Lower lobe of right lung (tissue), 2 donors: ENCODE measurements at places on chromosomes 1 and 21. TPM values are rescaled to one million over a fixed set of nuclear protein-coding genes. Genes with fewer than 3 reads are reported as not detected.
A peak's percentile ranks its signal among the peaks of the same experiment; 100 is the strongest.

ASAP3 gene
- total RNA-seq, result 34.5 TPM

OR2L3 gene
- total RNA-seq, result not detected

ST6GALNAC3 gene
- 8.8 TPM for total RNA-seq

TMEM61 gene
- total RNA-seq, result 2.7 TPM

VHLL gene
- total RNA-seq, result not detected

LDLRAD1 gene
- 13.7 TPM for total RNA-seq

DPM3 gene
- total RNA-seq, result 62.3 TPM

GCSAML gene
- total RNA-seq, result 2.2 TPM

CRYAA gene
- not detected for total RNA-seq

DNA sequence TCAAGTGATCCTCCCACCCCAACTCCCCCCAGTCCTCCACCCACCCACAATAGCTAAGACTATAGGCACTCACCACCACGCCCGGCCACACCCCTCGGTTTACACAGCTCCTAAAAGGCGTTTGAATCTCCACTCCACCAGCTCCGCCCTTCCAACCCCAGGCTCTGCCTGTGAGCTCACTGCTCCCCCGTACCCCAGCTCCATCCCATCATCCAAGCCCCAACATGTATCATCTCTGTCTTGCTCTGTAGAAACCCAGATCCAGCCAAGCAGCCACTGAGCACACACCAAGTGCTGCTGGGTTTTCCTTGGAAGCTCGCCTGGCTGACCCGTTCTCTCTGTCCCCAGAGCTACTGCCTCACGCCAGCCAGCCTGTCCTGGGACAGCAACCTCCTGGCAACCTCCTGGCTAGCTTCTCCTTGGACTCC lies 12.0 kb upstream of the S100A2 start:
- DNase-seq, result peak; percentile 53

- no peak for DNase-seq
Observed at GRCh38 chr1:158864595-158864994, 33.4 kb downstream of the MNDA start.

GRCh38 chr1:164928232-164928812 lies 369.3 kb downstream of the PBX1 start:
- no peak for DNase-seq

GRCh38 chr1:15045123-15045522 lies 108.4 kb upstream of the TMEM51 start:
- no peak for DNase-seq

GRCh38 chr1:75202751-75203150 lies 68.6 kb downstream of the LHX8 start:
- DNase-seq, result no peak

GRCh38 chr1:155513300-155513916 lies 49.2 kb downstream of the ASH1L start:
- DNase-seq, result no peak

DNA sequence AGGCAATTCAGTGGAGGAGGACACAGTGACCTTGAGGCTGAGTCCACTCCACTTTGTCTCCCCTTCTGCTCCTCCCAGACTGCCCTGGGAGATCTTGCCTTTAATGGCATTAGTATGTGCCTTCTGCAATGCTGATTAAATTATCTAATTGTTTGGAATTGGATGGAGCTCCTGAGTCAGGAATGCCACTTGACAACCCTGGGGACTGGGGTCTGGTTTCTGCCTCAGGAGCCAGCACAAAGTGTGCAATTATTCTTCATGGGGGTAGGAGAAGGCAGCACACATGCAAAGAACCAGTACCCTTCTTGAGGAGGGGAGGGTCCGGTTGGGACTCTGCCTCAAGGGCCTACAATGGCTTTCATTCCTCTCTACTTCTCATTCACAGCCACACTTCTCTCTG lies 11.9 kb upstream of the PLXNA2 start:
- DNase-seq, result no peak

- no peak for DNase-seq
Observed at GRCh38 chr1:63255153-63255552, 67.2 kb upstream of the FOXD3 start.

DNA sequence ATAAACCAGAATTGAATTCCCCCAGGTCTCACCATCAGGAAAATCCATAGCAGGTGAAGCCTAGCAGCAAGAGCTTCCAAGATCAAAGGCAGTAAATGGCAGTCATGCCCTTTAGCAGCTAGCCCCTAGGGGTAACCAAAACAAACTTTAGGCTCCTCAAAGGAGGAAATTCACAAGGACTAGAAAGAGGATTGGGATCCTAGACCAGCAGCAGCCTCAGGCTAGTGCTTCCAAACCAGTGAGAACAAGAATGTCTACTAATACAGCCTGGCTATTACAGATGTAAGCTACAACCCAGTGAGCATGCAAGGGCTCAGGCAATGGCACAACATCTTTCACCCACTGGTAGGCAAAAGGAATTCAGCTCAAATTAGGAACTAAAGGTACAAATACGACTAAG lies 11.1 kb upstream of the RIMKLA start:
- DNase-seq, result no peak

- no peak for DNase-seq
Observed at GRCh38 chr1:63325279-63325985, 3.1 kb downstream of the FOXD3 start.

GRCh38 chr1:55329091-55329490 lies 113.9 kb upstream of the USP24 start:
- DNase-seq, result no peak

GRCh38 chr1:88979749-88980116 lies 12.7 kb downstream of the KYAT3 start:
- no peak for DNase-seq

- peak; percentile 90 for DNase-seq
Observed at GRCh38 chr1:109619576-109620400, at the start of the genes AMPD2 and GNAT2. AMPD2 (plus strand) TSS chr1:109619837; CDS start chr1:109621176, 1,339 bp downstream. GNAT2 (minus strand) TSS chr1:109619616; CDS start chr1:109612870, 6,746 bp downstream.

DNA sequence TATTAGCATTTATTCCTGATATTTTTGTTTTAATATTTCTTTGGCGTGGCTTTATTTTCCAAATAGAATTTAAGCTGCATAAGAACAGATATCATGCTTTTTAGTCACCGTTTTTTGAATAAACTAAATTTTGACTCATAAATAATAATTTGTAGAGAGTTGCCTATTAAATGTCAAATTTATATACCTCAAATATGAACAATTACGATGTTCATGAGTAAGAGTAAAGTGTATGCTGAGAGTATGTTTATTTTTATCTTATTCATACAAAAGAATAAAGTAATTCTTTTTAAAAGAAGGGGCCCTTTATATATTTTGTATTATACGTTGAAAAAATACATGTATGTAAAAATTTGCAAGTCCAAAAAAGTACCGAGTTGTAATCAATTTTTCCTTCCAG lies 126.5 kb upstream of the NRIP1 start:
- DNase-seq, result no peak

DNA sequence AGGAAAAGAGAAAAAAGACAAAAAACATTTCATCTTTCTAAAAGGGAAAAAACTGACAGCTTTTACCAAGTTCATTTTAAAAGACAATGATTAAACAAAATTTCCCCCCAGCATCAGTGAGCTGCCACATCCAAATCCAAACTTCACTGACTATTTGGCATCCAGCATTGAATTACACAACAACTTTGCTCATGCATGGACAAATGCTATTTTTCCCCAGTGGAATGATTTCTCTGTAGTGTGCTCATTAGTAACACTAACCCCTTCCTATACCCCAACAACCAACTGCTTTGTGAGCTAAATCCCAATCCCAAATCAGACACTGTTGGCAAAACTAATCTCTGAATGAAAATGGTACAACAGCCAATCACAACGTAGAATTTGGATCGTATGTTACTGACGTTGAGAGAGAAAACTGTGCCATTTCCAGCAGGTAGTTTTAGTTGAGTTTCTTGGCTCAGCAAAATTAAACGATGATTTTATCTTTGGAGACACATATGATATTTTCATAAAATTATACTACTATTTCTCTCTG lies 37.9 kb downstream of the PIK3R3 start:
- DNase-seq, result no peak

DNA sequence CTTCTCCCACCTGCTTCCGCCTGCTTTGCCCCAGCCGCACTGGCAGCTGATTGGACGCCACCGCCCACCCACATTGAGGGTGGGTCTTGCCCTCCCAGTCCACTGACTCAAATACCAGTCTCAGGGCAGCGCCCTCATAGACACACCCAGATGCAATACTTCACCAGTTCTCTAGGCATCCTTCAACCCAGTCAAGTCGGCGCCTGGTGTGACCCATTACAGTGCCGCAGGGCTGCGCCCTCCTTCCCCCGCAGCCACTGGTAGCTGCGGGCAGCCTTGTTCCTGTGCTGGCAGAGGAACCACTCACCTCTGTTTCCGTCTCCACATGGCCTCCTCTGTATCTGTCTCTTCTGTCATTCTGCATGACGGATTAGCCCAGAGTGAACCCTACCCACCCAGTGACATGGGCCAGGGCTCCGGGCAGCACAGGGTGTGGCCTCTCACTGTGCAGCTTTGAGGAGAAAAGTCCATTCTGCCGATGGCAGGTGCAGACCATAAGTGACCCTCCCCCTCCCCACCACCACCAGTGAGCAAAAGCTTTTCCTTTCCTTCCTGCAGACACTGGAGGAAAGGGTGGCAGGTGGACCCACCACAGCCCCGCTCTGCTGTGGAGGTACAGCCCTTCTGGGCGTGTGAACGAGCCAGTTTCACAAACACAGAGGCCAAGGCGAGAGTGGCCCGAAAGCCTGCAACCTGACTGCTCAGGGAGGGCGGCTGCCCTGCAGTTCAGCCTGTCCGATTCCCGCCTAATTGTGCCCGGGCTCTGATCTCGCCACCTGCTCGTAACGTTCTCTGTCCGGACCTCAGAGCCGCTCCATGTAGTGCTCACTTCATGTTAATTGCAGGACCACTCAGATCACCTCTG lies 57.1 kb downstream of the FAAP20 start:
- DNase-seq, result peak; percentile 82

DNA sequence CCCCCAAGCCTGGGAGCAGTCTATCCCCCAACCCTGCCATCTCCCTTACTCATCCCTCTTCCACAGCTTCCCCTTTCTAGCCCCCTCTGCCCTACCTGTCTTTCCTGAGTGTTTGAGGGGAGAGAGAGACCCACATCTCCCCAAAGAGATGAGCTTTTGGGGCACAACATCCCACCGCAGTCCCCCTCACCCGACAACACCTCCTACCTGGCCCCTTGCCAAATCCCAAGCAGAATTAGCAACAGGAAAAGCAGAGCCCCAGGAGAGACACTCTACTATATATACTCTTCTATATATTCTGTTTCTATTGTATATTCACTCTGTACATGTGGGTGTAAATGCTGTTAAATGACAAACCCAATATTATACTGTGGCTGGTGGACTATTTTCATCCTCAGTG lies 9.9 kb upstream of the KCNC4 start:
- no peak for DNase-seq

DNA sequence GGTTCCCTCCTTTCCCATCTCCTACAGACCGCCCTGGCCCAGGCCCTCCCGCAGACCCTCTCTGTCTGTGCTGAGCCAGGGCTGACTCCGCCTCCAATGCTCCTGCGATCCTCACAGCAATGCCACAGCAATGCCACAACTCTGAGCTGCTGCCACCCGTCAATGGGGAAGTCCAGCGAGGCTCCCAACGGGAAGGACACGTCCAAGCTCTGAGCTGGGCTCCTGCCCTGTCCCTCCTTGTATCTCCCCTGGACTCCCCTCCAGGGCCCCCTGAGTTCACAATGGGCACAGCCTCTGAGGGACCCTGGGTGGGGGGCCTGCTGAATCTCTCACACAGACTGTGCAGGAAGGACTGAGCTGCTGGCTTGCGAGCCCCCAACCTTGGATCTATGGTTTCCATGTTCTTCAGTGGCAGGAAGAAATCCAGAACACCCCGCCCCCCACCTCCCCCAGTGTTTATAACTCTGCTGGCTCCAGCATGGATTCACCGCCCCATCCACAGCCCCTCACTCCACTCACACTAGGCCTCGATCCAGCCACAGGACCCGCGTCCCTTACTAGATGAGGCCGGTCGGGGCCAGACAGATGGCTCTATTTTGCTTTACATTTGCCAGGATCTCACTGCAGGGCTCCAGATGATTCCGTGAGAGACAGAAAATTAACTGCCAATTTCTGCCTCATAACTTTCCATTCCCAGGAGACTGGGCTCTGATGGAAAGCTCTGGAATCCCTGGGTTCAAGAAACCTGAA lies 338.0 kb downstream of the MATN1 start:
- no peak for DNase-seq

DNA sequence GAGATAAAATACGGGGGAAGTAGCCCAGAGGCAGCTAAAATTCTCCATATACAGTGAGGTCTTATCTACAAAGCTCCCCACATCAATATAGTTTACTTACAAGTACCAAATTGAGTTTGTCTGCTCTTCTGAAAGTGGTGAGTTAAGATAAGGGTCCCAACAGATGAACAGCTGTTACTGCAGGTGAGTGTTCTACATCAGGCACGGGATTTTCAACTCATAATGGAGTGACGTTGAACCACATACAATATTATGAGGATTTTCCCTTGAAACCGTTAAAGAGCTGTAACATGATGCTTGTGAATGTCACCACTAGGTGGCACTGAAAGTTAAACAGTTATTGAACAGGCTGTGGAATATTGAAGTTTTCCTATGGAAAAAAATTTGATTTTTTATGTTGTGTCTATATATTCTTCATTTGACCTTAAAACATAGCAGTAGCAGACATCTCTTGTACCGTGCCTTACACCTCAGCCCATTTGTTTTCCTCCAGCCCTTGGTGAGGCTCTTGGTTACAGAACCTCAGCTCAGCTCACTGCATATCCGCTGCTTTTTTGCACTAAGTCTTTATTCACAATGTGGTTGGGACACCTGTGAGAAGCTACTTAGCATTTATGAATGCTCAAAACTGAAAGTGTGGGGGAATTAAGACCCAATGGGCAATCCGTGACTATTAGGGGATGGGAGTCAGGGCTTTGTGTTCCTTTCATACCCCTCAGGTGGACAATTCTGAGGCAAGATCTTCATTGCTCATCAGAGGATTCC lies 23.2 kb downstream of the CD1D start:
- DNase-seq, result no peak

DNA sequence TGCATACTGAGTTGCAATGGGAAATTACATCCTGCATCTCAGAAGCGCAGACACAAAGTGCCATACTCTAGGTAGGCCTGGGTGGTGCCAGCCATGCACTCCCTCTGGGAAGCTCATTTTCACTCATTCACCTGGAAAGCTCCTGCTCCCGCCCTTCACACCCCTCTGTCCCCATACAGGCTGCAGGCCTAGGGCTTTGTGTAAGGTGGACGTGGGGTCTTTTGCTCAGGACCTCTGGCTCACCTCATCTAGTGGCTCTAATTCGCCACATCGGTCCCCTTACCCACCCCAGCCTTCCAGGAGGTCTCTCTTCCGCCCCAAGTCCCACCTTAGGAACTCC lies 751 bp downstream of the MRPS15 start:
- DNase-seq, result no peak

- no peak for DNase-seq
Observed at GRCh38 chr1:152623203-152623844, 421 bp upstream of the LCE3A start.

DNA sequence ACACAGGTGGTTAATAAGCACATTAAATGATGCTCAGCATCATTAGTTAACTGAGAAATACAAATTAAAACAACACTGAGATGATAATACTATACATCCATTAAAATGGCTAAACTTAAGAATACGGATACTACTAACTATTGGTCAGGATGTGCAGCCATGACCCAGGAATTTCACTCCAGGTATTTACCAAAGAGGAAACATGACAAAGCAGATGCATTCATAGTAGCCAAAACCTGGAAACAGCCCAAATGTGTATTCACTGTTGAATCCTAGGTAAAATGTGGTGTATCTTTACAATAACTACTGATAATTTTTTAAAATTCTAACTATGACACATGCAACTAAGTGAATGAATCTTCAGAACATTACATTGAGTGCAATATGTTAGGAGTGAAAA lies 73.0 kb downstream of the PTPRC start:
- DNase-seq, result no peak
